ENCODE measurements at places on chromosomes 7 and 10.

DNA sequence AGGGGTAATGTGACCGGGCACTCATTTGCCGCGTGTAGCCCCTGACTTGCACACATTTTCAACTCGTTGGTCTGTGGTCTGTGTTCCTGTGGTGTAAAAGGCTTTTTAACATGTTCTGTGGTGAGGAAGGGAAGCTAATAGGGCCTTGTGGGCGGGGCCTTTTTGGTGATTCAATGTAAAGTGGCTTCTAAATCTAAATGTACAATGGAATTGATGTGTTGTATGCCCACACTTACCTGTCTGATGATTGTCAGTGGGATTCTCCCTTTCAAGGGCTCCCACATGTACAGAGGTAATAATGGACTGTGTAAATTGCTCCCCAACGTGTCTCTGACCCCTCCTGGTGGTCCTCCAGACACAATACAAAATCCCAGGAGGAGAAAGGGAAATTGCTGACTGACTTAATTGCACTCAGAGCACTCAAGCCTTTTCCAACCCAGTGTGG is 43.1 kb upstream of the GATAD1 start:
- DNase-seq = no peak

GRCh38 chr10:89525556-89525955 is 9.8 kb downstream of the SLC16A12 start:
- no peak for DNase-seq

DNA sequence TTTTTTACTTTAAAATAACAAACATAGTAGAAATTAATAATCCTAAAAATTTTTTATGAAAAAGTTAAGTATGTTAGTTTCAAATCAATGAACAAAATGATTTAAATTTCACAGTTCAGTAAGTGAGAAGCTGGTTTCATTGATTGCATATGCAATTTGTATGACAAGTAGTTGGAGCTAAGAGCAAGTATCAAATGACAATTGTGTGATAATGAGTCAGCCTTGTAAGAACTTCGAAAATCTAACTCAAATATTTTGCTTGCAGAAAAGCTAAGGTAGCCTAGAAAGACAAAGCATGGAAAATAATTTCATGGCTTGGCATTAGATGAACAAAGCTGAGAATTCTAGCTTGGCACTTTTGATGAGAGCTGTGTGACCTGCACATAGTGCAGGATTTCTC is 111.5 kb downstream of the HDAC9 start:
- DNase-seq = no peak

DNA sequence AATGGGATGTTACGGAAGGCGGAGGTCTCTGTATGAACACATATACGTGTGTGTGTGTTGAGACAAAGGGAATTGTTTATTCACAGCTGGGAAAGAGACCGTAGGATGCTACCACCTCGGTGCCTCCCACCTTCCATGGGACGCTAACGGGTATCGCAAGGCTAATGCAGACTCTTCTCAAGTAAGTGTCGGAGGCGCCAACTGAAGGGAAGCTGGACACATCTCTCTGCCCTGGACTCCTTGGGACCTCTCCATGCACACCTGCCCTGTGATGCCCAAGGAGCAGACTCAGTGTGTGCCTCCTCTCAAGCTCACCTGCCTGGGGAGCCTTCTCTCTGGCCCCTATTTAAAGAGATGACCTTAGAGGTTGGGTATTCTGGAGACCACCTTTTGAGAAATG is 230.9 kb downstream of the DNAJB6 start:
- DNase-seq = no peak

DNA sequence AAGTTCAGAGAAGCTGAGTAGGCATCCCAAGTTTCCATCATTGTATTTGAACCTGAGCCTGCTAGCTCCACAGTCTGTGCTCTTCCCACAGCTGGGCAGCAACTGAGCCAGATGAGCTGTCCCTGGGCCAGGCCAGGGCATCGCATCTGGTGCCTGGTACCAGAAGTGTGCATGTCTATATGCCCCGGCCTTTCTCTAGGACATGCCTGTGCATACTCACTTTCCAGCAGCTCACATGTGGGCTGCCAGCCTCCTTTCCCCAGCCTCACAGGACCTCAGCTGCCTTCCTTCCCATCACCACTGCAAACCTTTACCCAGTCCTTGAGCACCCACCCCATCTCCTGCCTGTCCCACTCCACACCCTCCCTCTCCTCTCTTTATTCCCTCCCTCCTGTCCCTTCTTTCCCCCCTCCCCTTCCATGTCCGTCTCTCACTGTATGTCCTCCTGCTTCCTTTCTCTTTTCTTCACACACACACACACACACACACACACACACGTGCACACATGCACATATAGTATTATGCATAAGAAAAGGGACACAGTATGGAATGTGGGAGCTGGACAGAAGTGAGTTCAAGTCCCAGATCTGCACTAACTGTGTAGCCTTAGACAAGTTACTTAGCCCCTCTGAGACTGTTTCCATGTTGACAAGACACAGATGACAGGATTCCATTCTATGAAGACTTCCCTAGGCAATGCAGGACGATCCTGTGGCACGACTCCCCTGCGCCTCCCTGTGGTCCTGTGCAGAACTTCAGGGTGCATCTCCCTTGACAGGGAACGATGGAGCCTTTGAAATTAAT is 10.9 kb downstream of the CDHR1 start:
- peak; percentile 83 for DNase-seq

DNA sequence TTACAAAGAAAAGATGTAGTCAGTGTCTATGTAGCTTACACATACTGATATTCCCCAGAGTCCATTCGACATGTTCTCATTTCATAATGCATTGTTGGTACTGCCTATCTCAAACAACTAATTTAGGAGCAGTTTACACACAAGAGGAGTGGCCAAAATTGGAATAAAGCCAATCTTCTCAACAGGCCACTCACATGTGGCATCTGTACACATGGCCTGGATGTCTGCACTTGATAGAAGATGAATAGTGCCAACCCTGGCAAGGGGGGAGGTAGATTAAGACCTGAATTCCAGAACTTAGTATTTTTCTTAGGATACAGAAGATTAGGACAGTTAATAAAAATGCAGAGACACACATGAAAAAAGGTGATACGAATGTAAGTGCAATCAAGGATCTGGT is 125.3 kb upstream of the STARD3NL start:
- peak; percentile 80 for DNase-seq

DNA sequence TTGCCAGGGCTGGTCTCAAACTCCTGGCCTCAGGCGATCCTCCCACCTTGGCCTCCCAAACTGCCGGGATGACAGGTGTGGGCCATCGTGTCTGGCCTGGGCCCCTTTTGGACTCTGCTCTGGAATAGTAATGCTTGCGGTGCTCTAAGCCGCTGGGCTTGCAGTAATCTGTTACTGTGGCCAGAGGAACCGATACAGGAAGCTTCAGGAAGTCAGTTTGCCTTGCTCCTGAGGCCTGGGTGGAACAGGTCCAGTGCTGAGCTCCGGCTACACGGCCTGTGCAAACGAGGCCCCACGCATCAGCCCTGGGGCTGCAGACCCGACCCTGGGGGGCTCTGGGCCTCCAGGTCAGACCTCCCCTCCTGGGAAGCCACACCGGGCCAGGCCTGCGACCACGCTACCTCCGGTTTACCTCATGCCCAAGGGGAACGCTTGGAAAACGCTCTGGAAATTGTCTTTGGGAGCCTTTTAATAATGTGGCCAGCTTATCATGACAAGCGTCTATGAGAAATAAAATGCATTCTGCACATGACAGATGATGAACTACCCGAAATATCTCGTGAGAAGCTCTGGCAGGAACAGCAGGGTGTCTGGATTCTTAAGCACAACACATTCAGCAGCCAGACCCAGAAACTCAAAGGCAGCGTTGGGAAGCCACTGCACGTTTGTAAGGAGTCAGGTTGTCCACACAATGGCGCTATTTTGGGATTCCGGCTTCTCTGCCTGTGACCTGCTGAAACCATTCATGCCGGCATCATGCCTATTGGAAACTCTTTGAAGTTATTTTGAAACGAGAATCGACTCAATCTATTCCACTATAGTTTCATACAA is 10.1 kb upstream of the ADAP1 start:
- peak; percentile 89 for DNase-seq

GRCh38 chr10:970311-971149 is 17.7 kb upstream of the GTPBP4 start:
- peak; percentile 79 for DNase-seq

DNA sequence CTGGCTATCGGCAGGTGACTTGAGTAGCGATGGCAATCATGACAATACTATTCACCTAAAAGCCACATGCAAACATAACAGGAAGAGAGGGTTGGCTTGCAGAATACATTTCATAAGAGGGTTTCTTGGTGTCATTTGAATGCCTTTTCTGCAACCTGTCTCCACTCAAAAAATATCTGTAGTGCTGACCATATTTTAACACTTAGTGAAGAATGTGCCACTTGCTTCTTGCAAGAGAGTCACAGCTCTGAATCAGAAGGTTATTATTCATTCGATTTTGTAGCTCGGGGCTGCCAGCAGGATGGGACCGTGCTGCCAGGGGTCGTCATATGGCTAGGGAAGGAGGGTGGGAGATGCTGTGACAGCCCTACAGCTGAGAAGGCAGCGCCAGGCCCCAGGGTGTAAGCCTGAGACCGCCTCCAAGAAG is 152.0 kb upstream of the PITRM1 start:
- no peak for DNase-seq

DNA sequence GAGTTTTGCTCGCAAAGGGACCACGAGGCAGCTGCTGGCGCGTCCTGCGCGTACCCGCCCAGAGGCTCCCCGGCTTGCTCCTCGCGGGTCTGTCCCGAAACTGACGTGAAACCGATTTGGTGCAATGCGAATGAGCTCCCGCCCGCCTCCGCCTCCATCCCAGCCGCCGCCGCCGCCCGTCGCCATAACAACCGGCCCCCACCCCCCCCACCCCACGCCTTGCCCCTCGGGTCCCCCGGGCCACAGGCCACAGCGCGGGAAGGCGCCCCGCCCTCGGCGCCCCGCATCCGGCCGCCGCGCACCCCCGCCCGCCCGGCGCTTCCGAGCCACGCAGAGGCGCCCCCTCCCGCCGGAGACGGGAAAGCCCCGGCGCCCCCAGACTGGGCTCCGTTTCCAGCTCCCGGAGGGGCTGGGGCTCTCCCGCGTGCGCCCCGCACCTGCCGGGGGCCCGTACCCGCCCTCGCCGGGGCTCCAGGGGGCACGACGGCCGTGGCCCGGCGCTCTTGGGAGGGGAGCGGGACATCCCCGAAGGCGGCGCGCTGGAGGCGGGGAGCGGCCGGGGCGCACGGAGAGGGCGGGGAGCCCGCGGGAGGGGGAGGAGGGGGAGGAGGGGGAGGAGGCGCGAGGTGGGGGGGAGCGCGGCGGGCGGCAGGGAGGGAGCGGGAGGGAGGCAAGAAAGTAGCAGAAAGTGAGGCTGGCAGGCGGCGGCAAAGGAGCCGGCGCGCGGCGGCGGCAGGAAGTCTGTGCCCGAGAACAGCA is at the start of gene CAMK1D:
Gene CAMK1D, plus strand, starts transcription at position 678 of the 759 bp plus-strand sequence.
- DNase-seq = peak; percentile 93

GRCh38 chr10:77626266-77626935 is 11.2 kb downstream of the KCNMA1 start:
- DNase-seq = no peak

- no peak for DNase-seq
Measured at GRCh38 chr10:125266541-125266940, 106.2 kb upstream of the CTBP2 start.

DNA sequence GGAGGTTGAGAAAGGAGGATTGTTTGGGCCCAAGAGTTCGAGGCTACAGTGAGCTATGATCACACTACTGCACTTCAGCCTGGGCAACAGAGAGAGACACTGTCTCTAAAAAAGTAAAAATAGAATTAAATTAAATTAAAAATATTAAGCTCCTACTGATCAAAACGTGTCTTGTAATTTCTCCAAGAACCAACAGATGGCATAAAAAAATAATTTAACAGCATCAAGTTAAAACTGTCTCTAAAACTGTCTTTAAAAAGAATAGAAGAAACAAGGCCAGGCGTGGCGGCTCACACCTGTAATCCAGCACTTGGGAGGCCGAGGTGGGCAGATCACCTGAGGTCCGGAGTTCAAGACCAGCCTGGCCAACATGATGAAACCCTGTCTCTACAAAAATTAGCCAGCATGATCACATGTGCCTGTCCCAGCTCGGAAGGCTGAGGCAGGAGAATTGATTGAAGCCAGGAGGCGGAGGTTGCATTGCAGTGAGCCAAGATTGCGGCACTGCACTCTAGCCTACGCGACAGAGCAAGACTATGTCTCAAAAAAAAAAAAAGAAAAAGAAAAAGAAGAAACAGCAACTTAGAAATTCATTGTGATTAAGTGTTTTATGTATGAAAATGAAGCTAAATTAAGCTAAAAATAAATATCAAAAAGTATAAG is 24.5 kb downstream of the MTPAP start:
- DNase-seq = no peak

DNA sequence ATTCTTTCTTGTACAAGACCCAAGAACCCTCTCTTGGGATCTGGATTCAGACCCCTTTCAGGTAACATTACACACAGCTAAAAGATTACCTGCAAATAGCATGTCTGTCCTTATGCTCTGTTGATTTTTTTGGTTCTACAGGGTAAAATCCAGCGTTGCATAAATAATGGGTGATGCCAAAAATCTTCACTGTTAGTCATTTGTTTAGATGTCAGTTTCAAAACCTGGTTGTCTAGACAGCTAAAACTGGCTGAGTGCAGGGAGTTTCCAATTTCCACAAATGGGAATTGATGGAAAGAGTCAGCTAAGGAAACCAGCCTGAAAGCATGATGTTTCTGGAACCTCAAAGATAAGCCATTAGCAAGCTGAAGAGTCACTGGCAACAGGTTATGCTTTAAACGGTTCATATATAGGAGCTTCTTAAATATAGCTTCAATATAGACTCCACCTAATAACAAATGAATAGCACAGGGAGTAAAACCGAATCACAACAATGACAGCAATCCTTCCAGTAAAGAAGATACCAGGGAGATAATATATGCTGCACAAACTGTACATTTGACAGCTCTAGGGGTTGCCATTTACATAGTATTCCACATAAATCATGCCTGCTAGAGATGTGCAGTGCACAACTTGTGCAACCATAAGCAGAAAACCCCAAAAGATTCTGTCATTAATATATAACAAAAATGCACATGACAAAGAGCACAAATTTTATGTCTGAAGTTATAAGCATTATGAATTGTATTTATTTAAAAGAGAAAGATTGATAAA is 20.4 kb downstream of the CCDC71L start:
- no peak for DNase-seq

DNA sequence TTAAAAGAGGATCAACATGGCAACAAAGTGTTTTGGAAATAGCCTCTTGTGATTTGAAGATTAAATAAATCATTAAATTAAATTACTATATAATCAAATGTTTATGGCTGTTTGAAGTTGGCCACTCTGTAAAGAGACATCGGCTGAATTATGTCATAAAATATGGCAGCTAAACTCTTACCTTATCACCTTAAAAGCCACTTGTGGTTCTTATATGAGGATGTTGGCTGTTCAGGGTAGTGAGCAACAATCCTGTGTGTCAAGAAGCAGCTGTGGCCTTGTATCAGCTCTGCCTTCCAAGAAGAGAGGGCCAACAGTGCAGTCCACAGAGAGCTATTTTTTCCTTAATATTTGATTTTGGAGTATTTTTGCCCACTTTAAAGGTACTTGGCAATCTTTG is 113.4 kb upstream of the CDK6 start:
- no peak for DNase-seq

DNA sequence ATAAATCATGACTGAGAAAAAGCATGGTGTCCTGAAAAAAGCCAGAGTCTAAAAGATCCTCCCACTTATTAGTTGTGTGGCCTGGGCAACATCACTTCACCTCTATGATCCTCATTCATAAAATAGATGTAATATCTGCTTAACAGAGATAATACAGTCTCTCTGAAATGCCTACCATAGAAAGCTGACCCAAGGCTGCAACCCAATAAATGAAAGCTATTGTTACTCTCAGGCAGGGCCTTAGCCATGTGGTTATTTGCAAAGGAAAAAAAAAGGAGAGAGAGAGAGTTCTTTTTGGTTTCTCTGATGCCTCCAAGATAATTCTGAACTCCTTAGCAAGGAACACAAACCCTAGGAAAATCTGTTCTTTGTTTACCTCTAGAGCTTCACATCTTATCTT is 7.9 kb downstream of the FAM13C start:
- no peak for DNase-seq
